Fibroblast of the aortic adventitia (primary cell): ENCODE measurements at places on chromosomes 12 and 14. TPM values are rescaled to one million over a fixed set of nuclear protein-coding genes. Genes with fewer than 3 reads are reported as not detected.
A peak's percentile ranks its signal among the peaks of the same experiment; 100 is the strongest.

DNA sequence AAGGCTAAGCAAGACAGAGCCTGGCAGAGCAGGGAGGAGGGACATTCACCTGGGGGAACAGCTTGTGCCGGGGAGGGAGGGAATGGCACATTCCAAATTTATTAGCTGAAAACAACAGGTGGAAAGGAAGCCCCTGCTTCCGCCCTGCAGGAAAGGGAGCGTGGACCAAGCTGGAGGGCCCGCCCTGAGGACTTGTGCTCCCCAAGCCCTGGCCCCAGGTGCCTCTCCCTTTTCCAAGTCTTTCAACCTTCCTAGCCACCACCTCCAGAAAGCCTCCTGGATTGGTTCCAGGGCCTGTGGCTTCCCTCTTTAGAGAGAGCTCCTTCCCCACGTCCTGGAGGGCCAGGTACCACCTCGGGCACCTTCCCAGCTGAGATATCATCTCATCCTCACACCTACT lies 2.7 kb downstream of the DEGS2 start:
- no peak for DNase-seq

The KRT71 gene
- not detected in 2 replicates for total RNA-seq

DNA sequence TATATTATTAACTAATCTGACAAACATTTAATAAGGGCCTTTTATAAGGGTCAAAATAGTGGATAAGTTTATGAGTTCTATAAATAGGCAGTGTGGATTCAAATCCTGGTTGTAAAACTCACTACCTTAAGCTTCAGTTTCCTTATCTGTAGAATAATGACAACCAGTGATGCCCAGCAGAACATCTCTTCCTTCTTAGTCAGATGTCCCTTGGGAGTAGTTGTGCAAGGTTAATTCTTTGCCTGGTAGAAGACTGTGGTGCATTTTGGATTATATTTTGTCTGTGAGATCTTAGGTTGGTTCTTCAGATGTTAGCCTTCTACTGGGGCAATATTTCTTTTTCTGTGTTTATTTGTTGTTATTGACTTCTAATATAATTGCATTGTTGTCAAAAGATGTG lies 59.5 kb downstream of the ARID2 start:
- DNase-seq, result peak; percentile 92

GRCh38 chr12:90978117-90978770 lies 23.3 kb upstream of the CCER1 start:
- peak; percentile 87 for DNase-seq
